ENCODE measurements at places on chromosomes 16 and 17.

- no peak for DNase-seq
These were observed 152.7 kb upstream of the GSE1 start for GRCh38 chr16:85460252-85461021.

DNA sequence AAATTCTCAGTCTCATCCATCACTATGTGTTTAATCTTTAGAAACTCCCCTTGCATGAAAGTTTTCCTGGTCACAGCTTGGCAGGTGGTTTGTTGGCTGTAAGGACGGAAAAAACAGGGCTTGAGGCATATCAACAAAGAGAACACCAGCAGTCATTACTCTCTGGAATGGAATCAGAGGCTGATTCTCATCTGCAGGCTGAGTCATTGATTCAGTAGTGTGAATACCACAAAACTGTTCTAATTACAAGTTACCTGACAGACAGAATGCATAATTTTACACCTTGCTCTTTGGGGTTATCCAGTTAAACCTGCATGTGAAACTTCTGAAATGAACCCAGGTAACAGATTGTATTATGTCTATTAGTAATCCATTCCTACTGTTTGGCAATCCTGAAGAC lies 11.5 kb upstream of the SLFN12L start:
- DNase-seq, result no peak

- no peak for DNase-seq
These were observed 148.7 kb downstream of the FTO start for GRCh38 chr16:53852678-53853077.

DNA sequence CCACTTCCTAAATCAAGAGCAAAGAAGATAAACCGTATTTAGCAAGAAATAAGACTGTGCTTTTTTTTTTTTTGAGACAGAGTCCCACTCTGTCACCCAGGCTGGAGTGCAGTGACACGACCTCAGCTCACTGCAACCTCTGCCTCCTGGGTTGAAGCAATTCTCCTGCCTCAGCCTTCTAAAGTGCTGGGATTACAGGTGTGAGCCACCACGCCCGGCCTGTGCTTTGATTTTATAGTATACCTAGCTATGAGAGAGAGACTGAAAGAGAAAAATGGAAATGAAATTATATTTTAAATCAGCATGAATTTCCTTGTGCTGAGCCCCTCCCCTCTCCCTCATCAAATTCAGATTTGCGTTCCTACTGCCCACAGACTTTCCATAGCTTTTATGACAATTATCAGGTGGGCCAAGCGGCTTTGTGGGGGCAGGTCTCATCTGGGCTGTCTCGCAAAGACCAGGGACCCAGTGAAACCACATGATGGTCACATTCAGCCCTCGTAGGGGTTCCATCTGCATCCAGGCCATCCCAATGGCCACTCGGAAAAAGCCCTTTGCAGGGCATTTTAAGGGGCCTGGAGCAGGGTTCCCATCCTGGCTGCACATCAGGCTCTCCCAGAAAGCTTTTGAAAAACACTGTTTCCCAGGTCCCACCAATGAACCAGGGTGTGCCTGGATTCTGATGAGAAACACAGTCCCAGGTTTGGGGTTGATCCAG lies 8.5 kb downstream of the CACNG1 start:
- DNase-seq, result no peak

DNA sequence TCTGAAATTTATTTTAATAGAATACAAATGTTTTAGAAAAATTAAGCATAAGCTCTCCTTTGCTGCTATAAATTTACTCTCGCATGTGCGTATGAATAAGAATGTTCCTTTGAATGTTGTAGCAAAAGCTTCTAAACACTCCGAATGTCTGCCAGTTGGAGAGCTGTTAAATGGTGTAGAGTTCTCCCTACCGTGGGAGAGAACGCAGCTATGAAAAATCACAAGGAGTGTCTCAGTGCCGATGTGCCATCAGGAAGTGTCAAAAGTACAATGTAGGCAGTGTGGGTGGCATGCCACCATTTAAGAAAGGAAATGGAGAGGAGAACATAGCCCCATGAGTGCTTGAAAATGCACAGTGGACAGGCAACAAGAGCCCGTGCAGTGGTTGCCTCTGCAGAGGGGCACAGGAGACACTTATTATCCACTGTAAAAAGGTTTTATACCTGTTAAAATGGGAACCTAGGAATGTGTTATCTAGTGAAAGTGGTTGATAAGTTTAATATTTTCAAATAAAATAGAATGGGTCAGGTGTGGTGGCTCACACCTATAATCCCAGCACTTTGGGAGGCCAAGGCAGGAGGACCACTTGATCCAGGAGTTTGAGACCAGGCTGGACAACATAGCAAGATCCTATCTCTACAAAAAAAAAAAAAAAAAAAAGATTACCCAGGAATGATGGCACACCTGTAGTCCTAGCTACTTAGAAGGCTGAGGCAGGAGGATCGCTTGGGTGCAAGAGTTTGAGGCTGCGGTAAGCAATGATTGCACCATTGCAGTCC lies 144.0 kb downstream of the SOCS1 start:
- no peak for DNase-seq

- DNase-seq, result no peak
These were observed 8.5 kb downstream of the KRTAP1-5 start for GRCh38 chr17:41018541-41018940.
